ENCODE measurements at places on chromosomes 6 and 20.

- DNase-seq, result no peak
These were observed 124.0 kb upstream of the DTNBP1 start for GRCh38 chr6:15786846-15787245.

DNA sequence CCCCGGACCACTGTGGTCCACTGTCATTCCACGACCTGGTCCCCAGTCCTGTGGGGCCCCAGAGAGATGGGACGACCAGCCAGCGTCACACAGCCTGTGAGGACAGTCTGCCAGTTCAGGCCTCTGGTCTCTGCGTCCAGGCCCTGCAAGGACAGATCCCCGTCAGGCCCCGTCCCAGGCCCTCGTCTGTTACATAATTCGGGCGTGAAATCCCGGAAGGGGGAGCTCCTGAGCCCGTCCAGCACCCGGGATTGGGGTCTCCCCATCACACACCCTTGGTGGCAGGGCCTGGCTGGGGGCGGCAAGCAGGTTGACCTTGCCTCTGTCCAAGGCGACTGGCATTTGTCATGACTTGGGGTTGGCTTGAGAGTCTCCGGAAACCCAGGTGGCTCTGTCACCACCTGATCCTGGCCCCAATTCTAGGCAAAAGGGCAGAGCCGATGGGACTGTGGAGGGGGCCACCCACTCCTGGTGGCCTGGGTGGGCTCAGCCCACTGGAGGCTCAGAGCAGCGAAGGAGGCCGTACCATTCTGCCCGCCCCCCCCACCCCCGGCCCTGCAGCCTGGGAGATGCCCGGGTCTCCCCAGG is 73.8 kb upstream of the GATA5 start:
- DNase-seq, result no peak

GRCh38 chr6:154440022-154440421 is 70.5 kb downstream of the CNKSR3 start:
- DNase-seq, result no peak

- no peak for DNase-seq
These were observed 14.9 kb downstream of the APCDD1L start for GRCh38 chr20:58500256-58500655.

DNA sequence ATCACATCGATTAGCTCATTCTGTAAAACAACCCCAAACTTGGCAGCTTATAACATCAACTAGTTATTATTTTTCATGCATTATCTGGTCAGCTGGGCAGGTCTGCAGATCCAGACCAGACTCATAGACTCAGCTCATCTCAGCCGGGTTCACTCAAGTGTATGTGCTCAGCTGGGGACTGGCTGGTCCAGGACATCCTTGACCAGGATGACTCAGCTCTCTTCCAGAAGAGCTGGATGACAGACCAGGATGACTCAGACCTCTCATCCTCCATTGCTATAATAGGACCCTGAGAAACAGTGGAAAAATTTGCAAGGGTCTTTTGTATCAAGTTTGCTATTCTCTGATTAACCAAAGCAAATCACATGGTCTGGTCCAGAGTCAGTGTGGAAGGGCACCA is 312.5 kb upstream of the PLCB4 start:
- no peak for DNase-seq

DNA sequence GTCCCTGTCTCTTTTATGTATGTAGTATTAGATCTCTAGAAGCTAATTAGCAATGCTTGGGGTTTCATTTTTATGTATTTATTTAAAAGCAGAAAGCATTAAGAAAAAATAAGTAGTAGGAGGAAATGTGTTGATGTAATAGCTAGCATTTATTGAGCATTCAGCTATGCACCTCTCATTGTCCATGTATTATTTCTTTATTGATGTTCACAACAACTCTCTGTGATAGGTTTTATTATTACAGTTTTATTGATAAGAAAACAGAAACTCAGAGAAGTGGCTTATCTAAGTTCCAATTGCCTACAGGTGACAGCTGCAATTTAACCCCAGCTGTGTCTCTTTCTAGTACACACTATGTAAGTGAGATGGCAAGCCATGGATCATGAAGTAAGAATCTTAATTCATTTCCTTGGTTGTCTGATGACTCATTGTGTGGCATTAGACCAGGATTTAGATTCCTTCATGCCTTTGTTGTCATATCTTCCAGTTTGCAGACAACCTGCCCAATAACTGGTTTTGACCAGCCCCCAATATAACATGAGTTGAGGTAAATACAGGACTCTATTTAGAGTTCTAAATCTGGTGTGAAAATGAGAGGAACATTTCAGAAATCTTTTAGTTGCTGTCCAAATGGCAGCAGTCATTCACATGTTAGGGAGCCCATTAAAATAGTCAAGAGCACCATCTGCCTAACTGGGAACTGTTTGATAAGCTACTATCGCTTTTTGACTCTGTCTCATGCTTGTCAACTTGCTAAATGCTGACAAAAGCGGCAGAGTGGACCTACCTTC is 170.8 kb upstream of the PHACTR1 start:
- DNase-seq, result no peak

DNA sequence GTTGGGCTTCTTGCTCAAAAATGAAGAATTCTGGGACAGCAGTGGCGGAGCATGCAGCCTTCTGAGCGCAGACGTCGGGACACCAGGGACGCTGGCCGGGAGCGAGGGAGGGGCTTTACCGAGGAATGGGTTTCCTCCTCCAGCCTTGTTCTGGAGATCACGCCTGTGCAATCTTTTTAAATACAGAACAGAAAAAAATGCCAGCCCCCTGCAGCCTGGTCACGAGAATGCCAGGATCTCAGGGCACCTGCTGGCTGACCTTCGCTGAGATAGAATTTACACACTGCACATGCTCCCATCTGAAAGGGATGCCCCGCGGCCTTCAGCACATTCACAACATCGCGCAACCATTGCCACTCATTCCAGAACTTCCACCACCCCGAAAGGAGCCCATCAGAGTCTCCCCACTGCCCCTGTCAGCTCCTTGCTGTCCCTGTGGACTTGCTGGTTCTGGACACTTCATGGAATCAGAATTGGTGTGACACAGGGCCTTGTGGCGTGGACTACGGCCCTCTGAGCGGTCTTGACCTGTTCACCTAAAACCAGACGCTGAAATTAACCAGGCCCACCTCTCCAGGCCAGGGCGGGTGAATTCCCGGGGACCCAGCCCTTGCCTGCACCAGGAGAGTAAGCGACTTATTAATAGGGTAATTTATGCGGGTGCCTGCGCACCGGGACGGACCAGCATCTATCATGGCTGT is 20.6 kb upstream of the BHLHE23 start:
- DNase-seq, result no peak

GRCh38 chr6:154768280-154768679 is 35.1 kb downstream of the SCAF8 start:
- DNase-seq, result no peak
